Muscle of leg (tissue), 16 donors: ENCODE measurements at places on chromosomes 4 and X. TPM values are rescaled to one million over a fixed set of nuclear protein-coding genes. Genes with fewer than 3 reads are reported as not detected.

- H3K36me3 ChIP-seq, result no peaks in the 10 kb centered on the region
- no peaks in the 10 kb centered on the region for H3K27me3 ChIP-seq
- no peaks in the 10 kb centered on the region for H3K4me1 ChIP-seq
- H3K4me3 ChIP-seq, result no peak overlapping the region
- peak; percentile 43 for DNase-seq
Measured at GRCh38 chr4:36303426-36304137, 22.2 kb downstream of the DTHD1 start.

DNA sequence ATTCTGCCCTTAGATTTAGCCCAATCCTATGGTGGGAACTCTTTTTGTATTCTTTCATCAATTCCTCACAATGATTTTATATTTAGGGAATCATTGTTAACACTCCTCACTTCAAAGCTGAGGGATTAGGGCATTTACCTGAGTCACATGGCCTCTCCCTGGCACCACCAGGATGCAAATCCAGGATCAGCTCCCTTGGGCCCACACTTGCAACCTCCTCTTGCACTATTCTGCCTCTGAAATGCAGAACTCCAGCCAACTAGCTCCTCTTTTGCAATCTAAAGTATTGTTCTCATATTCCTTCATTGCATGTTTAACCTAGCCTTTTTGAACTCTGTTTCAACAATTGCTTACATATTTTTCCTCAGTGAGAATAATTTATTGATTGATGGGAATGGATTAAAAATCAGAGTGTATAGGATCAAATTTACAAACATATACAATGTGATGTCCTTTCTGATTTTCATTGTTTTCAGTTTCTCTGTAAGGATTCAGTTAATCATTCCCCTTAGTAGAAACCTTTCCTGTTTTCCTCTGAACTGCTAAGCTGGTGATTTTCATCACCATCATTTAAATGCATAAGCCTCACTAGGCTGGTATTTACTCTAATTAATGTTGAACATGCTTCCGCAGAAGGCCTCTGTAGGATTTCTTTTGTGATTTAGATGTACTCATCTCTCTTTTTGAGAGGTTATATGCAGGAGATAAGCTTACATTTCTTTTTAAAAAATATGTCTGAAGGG, 3.3 kb upstream of the RELL1 start:
- H3K27me3 ChIP-seq, result no peaks in the 10 kb centered on the region
- DNase-seq, result no peak
- no peak overlapping the region for H3K4me3 ChIP-seq
- no peaks in the 10 kb centered on the region for H3K36me3 ChIP-seq
- H3K4me1 ChIP-seq, result peaks cover 11% of the 10 kb centered on the region

GRCh38 chr4:155624478-155624877, 42.2 kb upstream of the GUCY1A1 start:
- DNase-seq, result no peak
- no peak overlapping the region for H3K4me3 ChIP-seq
- H3K27ac ChIP-seq, result no peak overlapping the region
- no peaks in the 10 kb centered on the region for H3K27me3 ChIP-seq
- no peaks in the 10 kb centered on the region for H3K4me1 ChIP-seq
- H3K36me3 ChIP-seq, result no peaks in the 10 kb centered on the region

- peaks cover 22% of the 10 kb centered on the region for H3K4me1 ChIP-seq
- no peak for DNase-seq
- peak overlapping the region; percentile 9 for H3K27ac ChIP-seq
- no peak overlapping the region for H3K4me3 ChIP-seq
Measured at GRCh38 chr4:152115794-152116193, 355.0 kb upstream of the GATB start.

DNA sequence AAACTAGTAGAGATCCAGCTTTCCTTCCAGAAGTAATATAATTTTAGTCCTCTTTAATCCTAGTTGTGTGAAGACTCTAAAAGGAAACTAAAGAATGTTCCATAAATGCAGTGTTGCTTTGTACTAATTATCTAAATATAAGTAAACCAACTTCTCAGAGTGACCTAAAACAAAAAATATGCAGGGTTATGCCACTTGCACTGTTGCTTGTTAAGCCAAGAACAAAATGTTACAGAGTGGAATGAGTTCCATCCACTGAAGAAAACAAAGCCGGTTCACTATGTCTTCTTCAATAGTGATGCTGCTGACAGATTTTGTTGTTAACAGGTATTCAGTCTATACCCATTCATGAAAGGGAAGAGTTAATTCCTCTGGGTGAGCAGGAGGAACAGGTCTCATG, 252.0 kb upstream of the DIAPH2 start:
- no peak for DNase-seq
- no peaks in the 10 kb centered on the region for H3K36me3 ChIP-seq
- H3K4me3 ChIP-seq, result no peak overlapping the region
- peaks cover 4% of the 10 kb centered on the region for H3K27me3 ChIP-seq

- H3K27ac ChIP-seq, result no peak overlapping the region
- H3K36me3 ChIP-seq, result peaks cover 40% of the 10 kb centered on the region
- no peaks in the 10 kb centered on the region for H3K4me1 ChIP-seq
- H3K27me3 ChIP-seq, result no peaks in the 10 kb centered on the region
Measured at GRCh38 chr4:113358784-113359183, 309.3 kb downstream of the ANK2 start.

- DNase-seq, result peak; percentile 64
- no peak overlapping the region for H3K4me3 ChIP-seq
- peaks cover 29% of the 10 kb centered on the region for H3K4me1 ChIP-seq
- no peaks in the 10 kb centered on the region for H3K27me3 ChIP-seq
Measured at GRCh38 chr4:123555807-123556273, 159.2 kb downstream of the SPRY1 start.

DNA sequence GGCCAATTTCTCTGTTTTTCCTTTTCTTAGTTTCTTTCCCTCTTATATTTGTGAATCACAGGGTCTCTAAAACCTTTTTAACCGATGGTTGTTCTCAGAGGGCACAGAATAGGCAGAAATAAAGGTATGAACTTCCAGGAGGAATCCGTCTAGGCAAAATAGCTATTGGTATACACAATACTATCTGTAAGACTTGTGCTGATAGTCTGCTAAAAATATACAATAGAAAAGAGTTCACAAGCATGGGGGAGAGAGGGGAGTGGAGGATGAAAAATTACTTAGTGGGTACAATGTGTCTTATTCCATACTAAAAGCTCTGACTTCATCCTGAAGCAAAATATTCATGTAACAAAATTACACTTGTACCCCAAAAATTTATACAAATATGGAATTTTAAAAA, 30.2 kb downstream of the ANTXR2 start:
- H3K27me3 ChIP-seq, result no peaks in the 10 kb centered on the region
- no peak overlapping the region for H3K4me3 ChIP-seq

DNA sequence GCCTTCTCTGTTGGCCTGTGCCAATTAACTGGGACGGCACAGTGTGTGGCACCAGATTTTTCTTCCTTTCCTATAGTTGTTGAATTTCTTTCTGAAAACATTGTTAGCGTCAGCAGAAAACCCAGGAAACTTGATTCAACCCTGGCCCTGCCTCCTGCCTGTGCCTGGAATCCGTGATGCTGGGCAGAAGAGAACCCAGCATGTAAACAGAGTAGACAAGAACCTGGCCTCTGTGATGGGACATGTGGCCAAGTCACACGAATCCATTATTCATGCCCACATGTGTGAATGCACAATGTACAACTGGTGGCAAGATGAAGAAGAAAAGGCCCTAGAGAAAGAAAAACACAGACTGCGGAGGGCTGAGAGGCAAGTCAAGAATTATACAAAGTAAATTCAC, 111.4 kb downstream of the EFHC2 start:
- DNase-seq, result peak; percentile 10
- no peaks in the 10 kb centered on the region for H3K4me1 ChIP-seq
- H3K4me3 ChIP-seq, result no peak overlapping the region
- H3K27ac ChIP-seq, result no peak overlapping the region

DNA sequence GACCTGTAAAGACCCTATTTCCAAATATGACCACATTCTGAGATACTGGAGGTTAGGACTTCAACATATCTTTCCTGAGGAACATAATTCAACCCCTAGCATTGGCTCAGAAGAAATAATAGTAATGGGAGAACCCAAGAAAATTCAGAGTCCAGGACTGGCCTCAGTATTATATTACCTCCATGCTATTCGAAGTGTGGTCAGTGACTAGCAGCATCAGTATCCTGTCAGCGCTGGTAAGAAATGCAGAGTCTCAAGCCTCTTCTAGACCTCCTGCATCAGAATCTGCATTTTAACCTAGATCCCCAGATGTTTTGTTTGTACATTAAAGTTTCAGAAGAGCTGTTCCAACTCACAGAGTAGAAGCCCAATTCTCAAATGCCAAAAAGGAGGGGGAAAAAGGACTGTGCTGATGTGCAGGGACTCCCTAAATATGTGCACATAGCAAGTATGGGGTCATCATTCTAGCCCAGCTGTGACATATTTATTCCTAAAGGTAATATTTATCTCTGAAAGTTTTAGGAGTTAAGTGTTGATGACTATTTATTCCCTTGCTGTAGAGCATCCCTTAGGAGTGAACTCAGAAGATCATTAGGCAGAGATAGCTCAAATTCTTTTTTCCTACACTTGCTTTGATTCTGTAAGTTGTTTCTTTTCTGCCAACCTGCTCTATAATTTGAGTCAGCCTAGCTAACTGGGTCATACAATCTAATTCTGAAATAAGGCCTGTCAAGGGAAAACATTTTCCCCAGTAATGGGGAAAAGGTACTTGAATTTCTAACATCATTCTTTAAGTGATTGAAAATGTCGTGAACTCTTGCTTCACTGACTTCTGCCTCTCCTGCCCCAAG, 361.9 kb downstream of the ARHGAP24 start:
- peak overlapping the region; percentile 45 for H3K27ac ChIP-seq
- H3K4me1 ChIP-seq, result peaks cover 13% of the 10 kb centered on the region
- DNase-seq, result peak; percentile 44
- no peaks in the 10 kb centered on the region for H3K27me3 ChIP-seq
- no peak overlapping the region for H3K4me3 ChIP-seq

DNA sequence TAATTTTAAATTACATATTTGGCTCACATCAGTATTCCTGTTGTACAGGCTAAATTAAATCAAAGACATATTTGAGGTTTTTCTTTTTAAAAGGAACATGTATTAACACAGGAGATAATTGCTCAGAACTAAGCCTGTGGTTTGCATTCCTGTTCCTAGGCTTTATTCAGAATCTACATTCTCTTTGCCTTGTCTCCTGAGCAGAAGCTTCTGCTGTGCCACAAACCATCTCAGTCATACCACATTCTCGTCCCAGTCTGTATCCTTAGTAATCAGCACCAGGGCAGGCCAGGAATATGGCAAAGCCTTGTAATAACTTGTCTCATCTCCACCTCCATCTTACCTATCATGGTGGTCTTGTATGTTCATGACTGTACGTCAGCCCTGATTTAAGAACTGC, 162.8 kb downstream of the ARHGAP24 start:
- H3K4me1 ChIP-seq, result no peaks in the 10 kb centered on the region
- H3K27me3 ChIP-seq, result no peaks in the 10 kb centered on the region
- no peaks in the 10 kb centered on the region for H3K36me3 ChIP-seq
- no peak for DNase-seq
- H3K27ac ChIP-seq, result no peak overlapping the region

DNA sequence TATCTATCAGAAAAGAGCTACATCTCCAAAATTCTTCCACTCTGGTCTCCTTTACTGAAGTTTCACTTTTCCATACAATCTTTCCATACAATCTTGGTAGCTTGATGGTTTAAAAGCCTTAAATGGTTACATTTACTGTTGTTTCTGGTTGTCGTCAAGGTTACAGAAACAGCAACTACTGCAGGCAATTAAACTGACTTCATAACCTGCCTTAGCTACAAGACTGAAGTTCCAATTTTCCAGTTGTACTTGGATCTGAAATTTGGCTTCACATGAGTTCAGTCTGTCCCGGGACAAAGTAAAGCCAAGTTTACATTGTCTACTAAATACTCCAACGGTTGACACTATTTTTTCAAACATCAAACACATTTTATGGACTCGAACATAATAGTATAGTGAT, 326.4 kb downstream of the ANKRD50 start:
- peak overlapping the region; percentile 25 for H3K27ac ChIP-seq
- peak; percentile 94 for DNase-seq
- no peaks in the 10 kb centered on the region for H3K27me3 ChIP-seq

DNA sequence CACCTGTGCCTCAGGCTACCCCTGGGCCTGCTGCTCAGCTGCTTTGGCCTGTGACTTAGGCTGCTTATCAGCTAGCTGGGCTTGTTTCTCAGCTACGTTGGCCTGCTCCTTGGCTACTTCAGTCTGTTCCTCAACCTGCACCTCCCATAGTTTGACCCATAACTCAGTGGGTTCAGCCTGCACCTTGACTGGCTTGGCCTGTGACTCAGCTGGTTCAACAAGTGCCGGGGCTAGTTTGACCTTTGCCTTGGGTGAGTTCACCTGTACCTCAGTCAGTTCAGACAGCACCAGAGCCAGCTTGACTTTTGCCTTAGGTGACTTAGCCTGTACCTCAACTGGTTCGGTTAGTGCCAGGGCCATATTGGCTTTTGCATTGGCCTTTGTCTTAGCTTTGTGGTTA, 171.2 kb downstream of the MSN start:
- no peaks in the 10 kb centered on the region for H3K36me3 ChIP-seq
- no peaks in the 10 kb centered on the region for H3K27me3 ChIP-seq
- H3K4me3 ChIP-seq, result no peak overlapping the region
- no peak for DNase-seq
- H3K4me1 ChIP-seq, result no peaks in the 10 kb centered on the region
- H3K27ac ChIP-seq, result no peak overlapping the region

GRCh38 chr4:141028024-141028529, 105.2 kb downstream of the RNF150 start:
- peaks cover 7% of the 10 kb centered on the region for H3K4me1 ChIP-seq
- no peak overlapping the region for H3K4me3 ChIP-seq
- H3K27me3 ChIP-seq, result no peaks in the 10 kb centered on the region
- H3K27ac ChIP-seq, result peak overlapping the region; percentile 50
- DNase-seq, result peak; percentile 77

GRCh38 chrX:86946569-86946968, 571.0 kb upstream of the KLHL4 start:
- H3K4me1 ChIP-seq, result no peaks in the 10 kb centered on the region
- no peak overlapping the region for H3K27ac ChIP-seq
- H3K27me3 ChIP-seq, result no peaks in the 10 kb centered on the region

DNA sequence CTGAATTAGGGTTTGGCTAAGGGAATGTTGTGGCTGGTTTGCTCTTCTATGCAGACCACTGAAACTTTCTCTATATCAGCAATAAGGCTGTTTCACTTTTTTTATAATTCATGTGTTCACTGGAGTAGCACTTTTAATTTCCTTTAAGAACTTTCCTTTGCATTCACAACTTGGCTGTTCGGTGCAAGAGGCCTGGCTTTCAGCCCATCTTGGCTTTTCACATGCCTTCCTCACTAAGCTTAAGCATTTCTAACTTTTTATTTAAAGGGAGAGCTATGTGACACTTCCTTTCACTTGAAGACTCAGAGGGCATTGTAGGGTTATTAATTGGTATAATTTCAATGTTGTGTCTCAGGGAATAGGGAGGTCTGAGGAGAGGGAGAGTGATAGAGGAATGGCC, 142.3 kb downstream of the SHROOM4 start:
- no peak overlapping the region for H3K27ac ChIP-seq
- peaks cover 8% of the 10 kb centered on the region for H3K27me3 ChIP-seq
- no peak overlapping the region for H3K4me3 ChIP-seq
- DNase-seq, result peak; percentile 56

CACNA1F gene
- 0.09 TPM for total RNA-seq

CA5B gene
- total RNA-seq, result 5.5 TPM

KLF8 gene
- total RNA-seq, result 3.3 TPM

EFNB1 gene
- total RNA-seq, result 63.7 TPM

GAGE12D gene
- total RNA-seq, result not detected

ATP8A1 gene
- 8.6 TPM for total RNA-seq

GAGE12J gene
- total RNA-seq, result not detected

PPP1R3F gene
- total RNA-seq, result 5.5 TPM

PDLIM3 gene
- total RNA-seq, result 541 TPM

CT45A3 gene
- not detected for total RNA-seq

ATP1B4 gene
- 298 TPM for total RNA-seq

CENPVL1 gene
- not detected for total RNA-seq
